Kidney tubule cell (primary cell): ENCODE measurements at places on chromosomes 2 and 18.

DNA sequence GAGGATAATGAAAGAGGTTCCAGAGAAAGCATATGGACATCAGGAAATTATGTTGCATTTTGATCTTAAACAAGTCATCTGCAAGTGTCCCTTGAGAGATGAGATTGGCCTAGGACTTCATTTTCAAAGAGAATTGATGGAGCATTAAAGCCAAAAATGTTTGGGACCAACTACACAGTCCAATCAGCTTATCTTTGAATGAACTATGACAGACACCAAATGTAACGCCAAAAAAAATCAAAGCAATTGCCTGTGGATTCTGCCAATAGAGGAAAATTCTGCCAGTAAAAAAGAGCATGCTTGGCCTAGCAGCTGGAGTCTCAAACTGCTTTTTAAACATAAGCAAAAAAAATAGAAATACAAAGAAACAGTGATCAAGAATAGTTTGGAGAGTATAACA is 594.5 kb upstream of the CHAC2 start:
- no peak for DNase-seq

GRCh38 chr18:76126327-76126726 is 368.7 kb downstream of the ZNF516 start:
- no peak for DNase-seq

DNA sequence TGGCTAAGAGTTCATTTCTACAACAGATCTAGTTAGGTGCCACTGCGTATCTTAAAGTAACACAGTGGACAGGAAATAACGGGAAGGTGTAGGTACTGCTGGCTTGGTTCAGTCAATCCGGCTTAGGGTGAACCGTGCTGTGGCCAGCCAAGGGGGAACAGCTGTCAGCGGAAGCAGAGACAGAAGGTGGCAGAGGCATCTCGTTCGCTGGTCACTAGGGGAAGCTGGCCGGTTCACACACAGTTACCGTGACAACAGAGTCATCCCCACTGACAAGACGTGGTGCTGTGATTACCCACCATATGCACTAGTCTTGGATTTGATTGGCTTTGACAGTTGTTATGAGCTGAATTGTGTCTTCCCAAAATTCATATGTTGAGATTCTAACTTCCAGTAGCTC is 58.8 kb upstream of the HDAC4 start:
- DNase-seq, result no peak

DNA sequence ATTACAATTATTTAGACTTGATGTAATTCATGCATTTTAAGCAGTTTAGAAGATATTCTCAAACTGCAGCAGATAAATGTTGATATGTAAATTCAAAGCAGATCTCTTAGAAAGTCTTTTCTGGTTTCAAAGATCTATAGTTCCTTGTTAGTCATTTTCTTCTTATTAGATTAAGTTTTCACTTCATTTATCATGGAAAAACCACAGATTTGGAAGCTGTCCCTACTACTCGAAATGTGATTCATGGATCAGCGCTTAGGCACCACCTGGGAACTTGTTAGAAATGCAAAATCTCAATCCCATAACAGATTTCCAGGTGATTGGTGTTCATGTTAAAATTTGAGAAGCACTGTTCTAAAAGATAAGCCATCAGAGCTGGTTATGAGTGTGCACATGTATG is 92.8 kb upstream of the CDH2 start:
- DNase-seq, result no peak

DNA sequence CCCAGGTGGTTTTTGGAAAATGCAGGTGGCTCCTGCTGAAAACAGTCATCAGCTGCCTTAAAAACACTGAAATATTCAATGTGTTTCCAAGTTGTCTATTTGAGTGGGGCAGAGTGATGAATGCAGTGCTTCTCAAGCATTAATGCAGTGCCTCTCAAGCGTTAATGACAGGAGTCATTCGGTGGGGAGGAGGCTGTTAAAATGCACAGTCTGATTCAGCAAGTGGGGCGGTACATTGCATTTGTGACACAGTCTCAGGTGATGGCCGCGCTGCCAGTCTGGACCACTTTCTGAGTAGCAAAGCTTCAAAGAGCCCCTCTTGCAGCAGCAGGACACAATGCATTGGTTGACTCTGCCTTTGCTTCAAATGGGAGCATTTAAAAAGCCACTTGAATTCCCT is 231.4 kb upstream of the RGPD4 start:
- DNase-seq, result peak; percentile 9

- peak; percentile 90 for DNase-seq
These were observed 5.0 kb upstream of the TET3 start for GRCh38 chr2:73979686-73980085.

- no peak for DNase-seq
These were observed 151.3 kb upstream of the SOX11 start for GRCh38 chr2:5540856-5541255.

DNA sequence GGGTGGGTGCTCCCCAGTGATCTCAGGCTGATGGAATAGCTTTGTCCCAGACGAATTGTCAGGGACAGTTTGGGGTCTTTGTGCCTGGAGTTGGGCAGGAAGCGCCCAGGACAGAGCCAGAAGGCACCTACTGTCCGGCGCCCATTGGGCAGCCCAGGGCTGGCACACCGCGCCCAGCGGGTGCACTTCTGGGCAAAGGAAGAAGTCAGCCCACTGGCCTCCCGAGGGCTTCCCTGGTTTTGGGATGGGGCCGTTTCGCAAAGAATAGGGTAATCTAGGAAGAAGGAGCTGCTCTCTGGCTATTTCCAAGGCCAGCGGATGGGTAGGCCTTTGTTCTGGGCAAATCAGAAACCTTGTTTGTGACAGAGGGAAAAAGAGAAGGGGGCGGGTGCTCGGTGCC is 3.5 kb upstream of the SIX2 start:
- DNase-seq, result no peak

DNA sequence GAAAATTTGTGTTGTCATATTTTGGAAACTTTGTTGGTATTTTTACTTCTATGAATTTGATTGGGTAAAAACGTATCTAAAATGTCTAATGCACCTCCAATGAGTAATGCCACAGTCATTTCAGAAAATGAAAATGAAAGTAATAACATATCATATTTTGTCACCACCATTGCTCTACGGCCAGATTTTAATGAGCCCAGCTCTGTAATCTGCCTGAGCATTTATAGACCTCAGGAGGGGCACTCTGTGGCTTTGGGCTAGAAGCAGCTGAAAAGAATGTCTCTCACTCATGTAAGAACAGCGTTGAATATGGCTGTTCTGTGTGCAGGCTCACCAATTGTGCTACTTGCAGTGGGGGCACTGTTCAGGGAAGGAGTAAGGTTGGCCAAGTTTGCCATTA is 32.7 kb upstream of the ABCA12 start:
- peak; percentile 3 for DNase-seq

DNA sequence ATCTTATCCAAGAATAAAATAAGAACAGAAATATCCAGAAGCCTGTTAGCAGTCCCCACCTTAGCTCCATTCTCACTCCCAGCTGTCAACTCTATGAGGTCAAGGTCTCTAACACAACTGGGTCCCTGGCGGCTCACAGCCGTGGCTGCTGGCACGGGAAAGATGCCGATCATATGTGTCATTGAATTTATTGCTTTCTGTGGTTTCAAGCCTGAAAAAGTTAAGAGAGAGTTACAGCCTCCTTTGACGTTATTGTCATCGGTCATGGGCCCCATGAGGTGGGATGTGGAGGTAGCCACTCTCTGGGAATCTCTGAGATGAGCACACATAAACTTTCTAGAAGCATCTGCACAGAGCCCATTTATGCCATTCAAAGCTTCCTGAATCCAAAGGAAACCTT is 28.7 kb upstream of the CABLES1 start:
- DNase-seq, result peak; percentile 98

DNA sequence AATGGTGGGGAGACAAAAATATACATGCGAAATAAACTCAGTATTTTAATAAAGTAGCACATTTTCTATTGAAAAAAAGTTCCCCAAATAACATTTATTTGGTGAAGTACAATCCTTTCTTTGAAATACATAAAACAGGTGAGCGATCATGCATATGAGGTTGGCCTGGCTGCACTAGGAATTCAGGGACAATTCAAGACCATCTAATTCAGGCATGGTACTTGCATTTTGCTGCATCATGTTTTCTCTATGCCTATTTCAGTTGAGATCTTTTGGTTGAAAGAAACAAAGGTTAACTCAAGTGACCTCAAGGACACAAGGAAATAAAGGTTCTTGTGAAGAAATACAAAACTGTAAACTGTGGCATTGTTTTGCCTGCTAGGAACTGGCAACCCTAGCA is 19.8 kb upstream of the TAF4B start:
- DNase-seq, result peak; percentile 55

DNA sequence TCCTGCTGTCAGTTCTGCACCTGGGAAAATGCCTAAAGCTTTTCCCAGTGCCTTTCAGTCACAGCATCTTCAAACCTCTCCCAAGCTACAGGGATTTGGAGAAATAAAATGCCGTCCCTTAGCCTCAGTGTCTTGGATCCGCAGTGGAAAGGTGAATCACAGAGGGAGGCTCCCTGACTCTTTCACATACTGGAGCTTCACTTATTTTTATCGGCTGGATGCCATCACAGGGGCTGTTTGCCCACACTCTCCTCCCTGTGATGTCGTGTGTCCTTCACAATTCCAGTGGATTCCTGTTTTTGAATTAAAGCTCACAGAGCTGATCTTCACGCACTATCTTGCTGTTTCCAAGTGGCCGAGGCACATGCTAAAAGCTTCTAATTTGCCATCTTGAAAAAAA is 1303.1 kb upstream of the DDX18 start:
- no peak for DNase-seq

- peak; percentile 3 for DNase-seq
These were observed 187.8 kb downstream of the FTCDNL1 start for GRCh38 chr2:199663157-199663556.

GRCh38 chr2:131121464-131121863 is 16.3 kb downstream of the PLEKHB2 start:
- no peak for DNase-seq

- no peak for DNase-seq
These were observed 80.9 kb upstream of the PHLPP1 start for GRCh38 chr18:62634458-62634857.

DNA sequence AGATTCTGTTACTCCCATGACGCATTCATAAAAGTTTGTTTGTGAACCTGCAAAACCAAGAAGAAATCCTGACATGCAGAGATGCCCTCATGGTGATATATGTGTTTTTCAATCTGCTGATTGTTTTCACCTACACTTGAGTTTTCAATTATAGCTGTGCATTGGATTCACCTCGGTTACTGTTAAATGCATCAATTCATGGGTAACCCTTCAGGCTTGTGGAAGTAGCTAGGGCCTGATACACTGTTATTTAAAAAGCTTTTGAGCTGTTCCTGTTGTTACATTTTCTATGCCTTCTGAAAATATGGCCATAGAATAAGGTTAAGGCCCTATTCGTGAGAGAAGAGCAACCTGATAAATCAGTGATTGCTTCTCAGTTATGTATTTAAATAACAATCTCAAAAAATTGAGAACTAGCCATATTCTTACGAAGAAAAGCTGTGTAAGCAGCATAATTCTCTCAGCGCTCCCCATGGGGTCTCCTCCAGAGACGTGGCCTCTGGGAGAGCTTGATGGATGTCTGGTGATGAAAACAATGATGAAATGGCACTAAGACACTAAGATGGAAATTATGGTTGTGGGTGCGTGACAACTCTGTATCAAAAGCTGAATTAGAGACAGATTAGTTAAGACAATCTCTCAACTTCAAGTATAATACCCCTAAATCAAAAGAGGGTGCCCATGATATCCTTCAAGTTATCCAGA is 60.5 kb downstream of the RIT2 start:
- DNase-seq, result no peak

- DNase-seq, result no peak
These were observed 5.1 kb upstream of the RAMP1 start for GRCh38 chr2:237854295-237854694.

- peak; percentile 97 for DNase-seq
These were observed 103.4 kb downstream of the ALPK2 start for GRCh38 chr18:58525517-58525916.

GRCh38 chr18:36459203-36459602 is 161.7 kb downstream of the FHOD3 start:
- no peak for DNase-seq

DNA sequence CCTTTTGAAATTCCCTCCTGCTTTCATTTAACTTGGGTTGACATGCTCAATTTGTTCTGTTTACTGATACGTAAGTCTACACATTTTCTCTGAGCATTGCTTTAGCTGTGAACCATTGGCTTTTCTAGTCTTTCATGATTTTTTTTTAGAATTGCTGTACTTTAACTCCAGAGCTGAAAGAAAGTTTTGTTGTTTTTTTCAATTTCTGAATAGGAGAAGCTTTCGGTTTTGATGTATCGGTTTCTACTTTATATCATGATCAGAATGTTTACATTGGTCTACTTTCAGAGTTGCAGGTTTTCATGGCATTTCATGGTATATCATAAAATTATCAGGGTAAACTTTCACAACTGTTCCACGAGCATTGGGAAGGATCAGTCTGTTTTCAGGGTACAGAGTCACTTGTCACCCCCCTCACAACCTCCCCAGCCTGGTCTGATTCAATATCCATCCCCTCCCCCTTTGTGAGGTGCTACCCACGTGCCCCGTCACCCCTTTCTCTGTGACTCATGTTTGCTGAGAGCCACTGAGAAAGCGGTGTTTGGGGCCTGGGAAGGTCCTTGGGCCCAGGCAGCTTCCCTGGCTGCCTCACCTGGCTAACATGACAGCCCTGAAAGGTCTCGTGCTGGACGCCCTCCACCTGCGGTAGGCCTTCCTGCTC is 7.0 kb downstream of the ASTL start:
- no peak for DNase-seq

- no peak for DNase-seq
These were observed 264.5 kb downstream of the SOCS6 start for GRCh38 chr18:70553245-70553935.

GRCh38 chr2:197426723-197427603 is 7.9 kb downstream of the SF3B1 start:
- no peak for DNase-seq

- no peak for DNase-seq
These were observed 385.8 kb downstream of the TRIB2 start for GRCh38 chr2:13102397-13103063.

DNA sequence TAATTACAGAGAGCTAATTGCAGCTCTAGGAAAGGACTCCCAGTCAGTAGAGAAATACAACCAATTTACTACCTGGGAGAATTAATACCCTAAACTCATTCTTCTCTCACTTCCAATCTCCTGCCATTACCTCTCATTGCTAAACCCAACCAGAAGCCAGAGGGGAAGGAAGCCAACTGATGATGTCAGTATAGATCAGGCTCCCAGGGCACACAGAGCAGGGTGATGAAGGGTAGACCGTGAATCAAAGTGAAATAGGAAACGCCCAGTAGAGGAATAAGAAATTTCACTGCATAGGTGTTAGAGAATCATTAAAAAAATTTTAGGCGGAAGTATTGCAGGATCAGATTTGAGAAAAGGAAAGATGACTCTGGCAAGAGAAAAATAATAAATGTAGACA is 456.8 kb upstream of the NXPH2 start:
- peak; percentile 33 for DNase-seq

GRCh38 chr2:114032705-114033104 is 142.8 kb downstream of the ACTR3 start:
- DNase-seq, result no peak

GRCh38 chr2:235201756-235202155 is 249.9 kb downstream of the SH3BP4 start:
- no peak for DNase-seq

DNA sequence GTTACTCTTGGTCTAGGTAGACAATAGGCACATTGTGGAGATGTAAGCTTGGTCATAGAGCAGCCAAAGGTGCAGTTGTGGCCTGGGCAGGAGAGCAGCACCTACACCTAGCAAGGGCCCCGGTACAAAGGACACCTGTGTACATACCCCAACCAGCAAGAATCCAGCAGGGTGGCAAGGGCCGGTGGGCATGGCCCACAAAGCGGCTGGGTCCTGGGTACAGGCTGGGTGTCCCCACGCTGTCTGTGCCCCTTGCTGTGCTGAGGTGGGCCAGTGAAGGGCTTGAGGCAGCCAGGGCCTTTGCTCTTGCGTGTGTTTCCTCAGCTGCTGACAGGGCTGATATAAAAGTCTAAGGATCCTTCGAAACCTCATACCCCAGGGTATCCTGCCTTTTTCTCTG is 501.8 kb downstream of the EIPR1 start:
- DNase-seq, result no peak
